ENCODE measurements at places on chromosomes 1 and 21.

GRCh38 chr21:34695434-34695833 lies 26.6 kb downstream of the CLIC6 start:
- DNase-seq, result no peak

DNA sequence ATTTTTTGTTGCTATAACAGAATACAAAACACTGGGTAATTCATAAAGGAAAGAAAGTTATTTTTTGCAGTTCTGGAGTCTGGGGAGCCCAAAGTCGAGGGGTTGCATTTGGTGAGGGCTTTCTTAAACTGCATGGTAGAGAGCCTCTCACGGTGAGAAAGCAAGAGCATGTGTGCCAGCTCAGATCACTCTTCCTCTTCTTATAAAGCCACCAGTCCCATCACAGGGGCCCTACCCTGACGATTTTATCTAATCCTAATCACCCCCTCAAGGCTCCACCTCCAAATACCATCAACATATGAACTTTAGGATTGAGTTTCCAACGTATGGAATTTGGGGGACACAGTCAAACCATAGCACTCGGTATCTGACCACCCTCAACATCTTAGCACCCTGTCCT lies 1.0 kb upstream of the STRIP1 start:
- DNase-seq, result no peak

GRCh38 chr1:53733975-53734649 lies 4.9 kb downstream of the GLIS1 start:
- DNase-seq, result no peak

- no peak for DNase-seq
Observed at GRCh38 chr1:177033628-177034027, 130.9 kb downstream of the ASTN1 start.

- no peak for DNase-seq
Observed at GRCh38 chr1:86015375-86015774, 141.2 kb downstream of the COL24A1 start.
